ENCODE measurements at places on chromosomes 1 and 21.

DNA sequence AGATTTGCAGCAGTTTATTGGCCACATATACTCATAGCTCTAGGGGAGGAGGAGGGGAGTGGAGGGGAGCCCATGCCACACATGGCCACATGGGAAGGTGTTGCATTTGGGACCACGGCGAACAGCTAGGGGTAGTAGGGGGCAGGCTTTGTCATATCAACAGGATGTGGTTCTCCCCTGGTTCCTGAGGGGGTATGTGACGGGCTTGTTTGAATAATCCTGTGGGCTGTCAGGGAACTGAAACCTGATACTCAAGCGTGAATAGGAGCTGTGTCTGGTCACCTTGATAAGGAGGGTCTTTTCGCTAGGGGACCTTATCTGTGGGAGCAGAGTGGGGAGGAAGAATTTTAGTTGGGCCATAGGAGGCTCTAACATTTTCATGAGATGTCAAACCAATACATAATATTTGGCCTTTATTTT lies 264.7 kb downstream of the CTH start:
- no peak for DNase-seq

- DNase-seq = peak; percentile 88
Observed at GRCh38 chr1:156500793-156501506, 375 bp upstream of the MEF2D start.

- DNase-seq = no peak
Observed at GRCh38 chr1:64917328-64917861, 49.0 kb downstream of the JAK1 start.

DNA sequence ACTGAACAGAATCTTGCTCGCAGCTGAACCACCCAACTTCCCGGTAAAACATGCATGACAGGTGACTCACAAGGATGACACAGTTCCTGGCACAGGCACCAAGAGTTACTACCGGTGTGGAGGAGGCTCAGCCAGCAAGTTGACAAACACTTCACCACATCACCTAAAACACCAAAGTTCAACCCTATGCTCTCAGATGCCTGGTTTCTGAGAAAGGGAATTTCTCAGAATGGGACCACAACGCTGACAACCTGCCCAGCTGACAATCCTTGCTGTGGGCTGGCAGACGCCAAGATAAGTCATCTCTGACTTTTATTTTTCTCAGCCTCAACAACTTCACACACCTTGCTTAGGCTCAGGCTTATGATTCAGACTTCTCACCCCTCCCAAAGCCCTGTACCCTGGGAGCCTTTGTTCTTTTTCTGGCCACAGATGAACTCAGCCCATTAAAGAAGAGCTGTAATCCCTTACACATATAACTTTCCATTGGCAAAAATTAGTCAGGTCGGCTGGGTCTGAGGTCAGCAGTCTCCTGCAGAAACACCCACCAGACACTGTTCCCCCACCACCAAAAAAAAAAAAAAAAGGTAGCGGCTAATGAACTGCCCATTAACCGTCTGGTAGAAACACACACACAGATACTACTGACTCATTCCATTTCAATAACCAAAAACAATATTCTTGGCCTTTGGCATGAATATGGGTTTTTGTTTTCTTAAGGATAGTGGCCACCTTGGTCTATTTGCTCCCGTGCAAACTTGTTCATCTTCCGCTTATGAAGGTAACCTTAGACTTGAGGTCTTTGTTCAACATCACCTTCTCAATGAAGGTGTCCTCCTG lies 10.8 kb upstream of the TIAM1 start:
- peak; percentile 43 for DNase-seq

DNA sequence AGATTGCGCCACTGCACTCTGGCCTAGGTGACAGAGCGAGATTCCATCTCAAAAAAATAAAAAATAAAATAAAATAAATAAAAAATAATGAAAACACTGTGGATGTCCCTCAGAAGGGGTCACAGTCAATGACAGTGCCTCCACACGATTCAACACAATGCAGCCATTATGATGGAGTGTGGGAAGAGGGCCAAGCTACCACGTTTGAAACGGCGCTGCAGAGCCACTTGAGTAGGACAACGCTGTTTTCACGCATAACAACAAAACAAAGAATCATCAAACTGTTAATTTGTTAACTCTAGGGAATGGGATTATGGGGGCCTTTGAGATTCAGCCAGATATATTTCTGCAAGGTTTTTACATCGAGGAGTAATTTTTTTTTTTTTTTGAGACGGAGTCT lies 36.5 kb downstream of the NKAIN1 start:
- DNase-seq = no peak

GRCh38 chr1:38735651-38736161 lies 123.9 kb downstream of the RRAGC start:
- no peak for DNase-seq

DNA sequence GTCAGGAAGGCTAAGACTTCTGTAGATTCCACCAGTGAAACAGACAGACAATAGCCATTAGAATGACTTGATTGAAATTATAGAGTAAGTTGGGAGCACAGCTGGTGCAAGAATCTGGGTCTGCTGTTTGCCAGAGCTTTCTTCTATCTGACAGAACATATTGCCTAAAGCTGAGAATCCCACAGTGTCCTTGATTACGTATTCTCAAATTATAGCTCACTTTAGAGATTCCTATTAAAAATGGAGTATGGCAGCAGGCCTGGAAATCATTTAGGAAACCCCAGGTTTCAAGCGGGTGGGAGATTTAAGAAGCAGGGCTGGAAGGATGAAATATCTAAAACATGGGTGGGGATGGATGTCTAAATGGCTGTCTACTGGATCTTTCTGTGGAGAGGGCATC lies 639.7 kb upstream of the CXADR start:
- DNase-seq = no peak

DNA sequence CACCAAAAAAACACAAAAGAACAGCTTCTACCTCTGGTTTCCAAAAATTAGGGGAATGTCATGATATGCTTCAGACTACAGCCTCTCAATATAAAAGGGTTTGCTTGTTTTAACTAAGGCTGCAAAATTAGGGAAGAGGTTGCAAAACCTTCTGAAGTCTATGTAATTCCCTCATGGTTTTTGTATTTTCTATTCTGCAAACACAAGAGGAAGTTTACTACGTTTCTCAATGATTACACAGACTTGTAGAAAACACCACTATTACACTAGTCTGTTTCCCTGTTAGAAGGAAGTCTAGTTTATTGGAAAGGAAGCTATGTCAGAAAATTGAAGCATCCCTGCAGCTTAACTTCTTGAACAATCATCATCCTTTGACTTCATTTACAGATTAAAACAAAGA lies 229.7 kb upstream of the FMN2 start:
- DNase-seq = no peak

DNA sequence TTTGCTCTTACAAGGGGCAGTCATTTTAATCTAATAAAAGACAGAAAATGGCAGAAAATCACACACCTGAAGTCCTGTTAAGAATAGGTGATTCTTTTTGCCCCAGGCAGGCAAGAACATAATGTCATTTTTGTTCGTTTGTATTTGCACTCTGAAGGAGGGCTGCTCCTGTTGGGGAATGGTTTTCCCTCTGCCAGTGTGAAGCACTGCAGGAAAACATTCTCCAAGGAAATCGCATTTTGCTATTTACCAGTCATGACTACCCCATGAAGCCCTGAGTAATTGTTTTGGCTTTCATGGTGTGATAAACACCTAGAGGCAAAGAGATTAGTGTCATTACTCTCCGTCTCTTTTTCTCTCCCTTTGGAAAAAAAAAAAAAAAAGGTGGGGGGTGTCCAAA lies 345.5 kb downstream of the NTNG1 start:
- no peak for DNase-seq

DNA sequence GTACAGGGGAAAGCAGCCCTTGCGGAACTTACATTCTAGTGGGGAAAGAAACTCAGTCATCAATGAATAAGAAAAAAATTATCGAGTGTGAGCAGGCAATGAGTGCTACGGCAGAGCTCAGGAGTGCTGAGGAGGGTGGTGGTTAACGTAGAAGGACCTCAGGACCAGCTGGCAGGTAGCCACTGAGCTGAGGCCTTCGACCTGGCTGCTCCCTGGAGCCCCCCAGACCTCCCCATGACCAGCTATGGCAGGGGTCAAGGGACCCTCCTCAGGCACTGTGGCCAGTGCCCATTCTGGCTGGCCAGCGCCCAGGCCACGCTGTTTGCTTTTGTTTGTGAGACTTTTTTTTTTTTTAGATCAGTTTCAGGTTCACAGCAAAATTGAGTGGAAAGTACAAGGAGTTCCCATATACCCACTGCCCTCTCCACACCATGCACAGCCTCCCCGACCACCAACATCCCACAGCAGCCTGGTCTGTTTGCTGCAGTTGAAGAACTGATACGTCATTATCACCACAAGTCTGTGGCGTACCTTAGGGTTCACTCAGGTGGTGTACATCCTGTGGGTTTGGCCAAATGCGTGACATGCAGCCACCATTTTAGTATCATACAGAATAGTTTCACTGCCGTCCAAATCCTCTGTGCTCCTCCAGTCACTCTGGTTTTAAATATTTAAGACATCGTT lies 11.8 kb upstream of the TTC22 start:
- DNase-seq = no peak

GRCh38 chr21:33124889-33125288 lies 54.9 kb downstream of the OLIG1 start:
- DNase-seq = no peak

- no peak for DNase-seq
Observed at GRCh38 chr1:61173118-61173517, 90.8 kb downstream of the NFIA start.

- no peak for DNase-seq
Observed at GRCh38 chr1:234565132-234565531, 44.8 kb downstream of the IRF2BP2 start.

DNA sequence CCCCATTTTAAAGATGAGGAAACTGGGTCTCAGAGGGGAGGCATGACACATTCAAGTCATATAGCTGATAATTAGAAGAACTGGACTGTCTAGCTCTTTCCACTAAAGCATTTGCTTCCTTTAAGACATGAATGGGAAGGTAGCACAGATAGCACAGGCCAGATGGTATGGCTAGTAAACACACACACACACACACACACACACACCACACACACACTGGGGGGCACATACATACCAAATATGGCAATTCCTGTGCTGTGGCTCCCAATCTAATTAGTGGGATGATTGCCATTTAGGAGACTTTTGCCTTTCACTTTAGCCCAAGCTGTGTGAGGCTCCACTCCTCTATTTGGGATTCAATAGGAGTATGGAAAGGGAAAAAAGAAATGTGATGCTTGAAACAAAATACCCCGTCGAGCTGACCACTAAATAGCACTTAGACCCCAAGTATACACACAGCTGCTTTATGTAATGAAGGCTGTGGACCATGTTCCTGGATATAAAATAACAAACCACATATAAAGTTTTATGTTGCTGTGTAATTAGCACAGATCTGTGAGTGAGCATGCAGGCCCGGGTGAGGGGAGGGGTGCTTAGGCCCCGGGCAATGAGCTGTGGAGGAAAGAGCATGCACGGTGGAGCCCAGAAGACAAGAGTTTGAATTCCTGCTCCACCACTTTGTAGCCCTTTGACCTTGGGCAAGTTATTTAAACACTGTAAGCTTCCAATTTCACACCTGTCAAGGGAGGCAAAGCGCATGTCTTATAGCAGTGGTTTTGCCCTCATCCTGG lies 6.8 kb upstream of the TRABD2B start:
- no peak for DNase-seq

All from activated CD4-positive, CD25-positive, alpha-beta regulatory T cell (primary cell).